ENCODE measurements at places on chromosomes 2 and 18.

- DNase-seq = no peak
Measured at GRCh38 chr2:65061910-65062339, 5.7 kb downstream of the CEP68 start.

DNA sequence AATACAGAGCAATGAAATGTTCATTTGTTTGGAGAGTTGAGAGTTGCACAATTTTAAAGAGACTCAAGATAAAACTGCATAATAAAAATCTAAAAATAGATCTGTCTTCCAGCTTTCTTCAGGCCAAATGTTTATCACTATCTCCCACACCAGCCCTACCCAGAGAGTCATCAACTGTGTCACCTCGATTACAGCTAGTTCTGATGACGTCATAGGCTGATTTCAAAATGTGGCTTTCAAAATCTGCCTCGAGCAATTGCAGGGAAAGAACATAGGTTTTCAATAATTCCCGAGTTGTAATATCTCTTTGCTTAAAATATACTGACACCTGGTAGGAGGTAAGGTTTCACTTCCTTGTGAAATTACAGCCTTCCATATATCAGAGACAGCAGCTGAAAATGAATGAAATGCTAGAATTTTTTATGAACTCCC is 677.6 kb upstream of the ID2 start:
- peak; percentile 86 for DNase-seq

- no peak for DNase-seq
Measured at GRCh38 chr2:237639836-237640220, 12.4 kb downstream of the LRRFIP1 start.

DNA sequence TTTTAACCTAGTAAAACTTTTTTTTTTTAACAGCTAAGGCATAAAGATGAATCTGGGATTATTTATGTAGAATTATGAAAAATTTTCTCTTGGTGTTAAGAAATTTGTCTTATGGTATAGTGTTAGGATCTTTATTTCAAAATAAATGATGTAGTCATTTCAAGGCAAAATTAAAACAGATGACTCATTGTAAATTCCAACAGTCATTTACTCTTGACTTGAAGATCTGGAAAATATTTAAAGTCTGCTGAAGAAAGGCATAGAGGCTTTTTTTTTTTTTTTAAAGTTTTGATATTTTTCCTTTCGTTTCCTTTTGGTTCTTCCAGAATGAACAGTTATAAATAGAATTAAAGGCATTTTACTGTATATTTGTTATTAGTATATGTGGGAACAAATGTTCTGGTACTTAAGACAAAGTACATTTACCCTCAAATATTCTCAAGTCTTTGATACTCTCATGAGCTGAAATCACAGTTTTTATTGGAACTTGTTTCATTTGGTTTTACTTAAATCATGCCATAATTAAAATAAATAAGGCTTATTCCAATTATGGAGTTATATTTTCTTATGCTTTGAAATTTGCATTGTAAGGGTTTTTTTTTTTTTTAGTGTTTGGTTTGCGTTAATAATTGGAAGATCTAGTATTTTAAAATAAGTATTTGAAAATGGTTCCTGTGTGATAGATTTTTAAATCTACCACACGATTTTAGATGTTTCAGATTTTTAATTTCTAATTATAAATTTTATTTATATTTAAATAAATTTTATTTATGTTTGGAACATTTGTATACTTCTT is 29.9 kb downstream of the GLS start:
- DNase-seq = no peak

DNA sequence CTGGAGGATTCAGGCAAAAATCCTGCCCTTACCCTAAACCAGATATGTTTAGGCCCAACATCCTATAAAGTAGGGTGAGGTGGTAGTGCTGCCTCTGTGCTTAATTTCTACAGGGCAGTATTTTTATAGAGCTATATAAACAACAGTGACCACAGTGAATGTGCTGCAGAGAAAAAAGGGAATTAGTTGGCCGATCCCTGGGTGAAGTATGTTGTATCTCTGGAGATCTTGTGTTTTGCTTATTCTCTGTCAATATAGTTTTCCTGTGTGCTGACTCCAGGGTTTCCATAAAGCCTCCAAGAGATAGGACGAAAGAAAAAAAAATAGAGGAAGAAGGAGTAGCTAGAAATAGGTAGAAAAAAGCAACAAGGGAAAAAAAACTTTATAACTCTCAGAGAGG is 88.9 kb upstream of the THOC1 start:
- no peak for DNase-seq

- no peak for DNase-seq
Measured at GRCh38 chr2:235295831-235296230, 198.0 kb upstream of the AGAP1 start.

DNA sequence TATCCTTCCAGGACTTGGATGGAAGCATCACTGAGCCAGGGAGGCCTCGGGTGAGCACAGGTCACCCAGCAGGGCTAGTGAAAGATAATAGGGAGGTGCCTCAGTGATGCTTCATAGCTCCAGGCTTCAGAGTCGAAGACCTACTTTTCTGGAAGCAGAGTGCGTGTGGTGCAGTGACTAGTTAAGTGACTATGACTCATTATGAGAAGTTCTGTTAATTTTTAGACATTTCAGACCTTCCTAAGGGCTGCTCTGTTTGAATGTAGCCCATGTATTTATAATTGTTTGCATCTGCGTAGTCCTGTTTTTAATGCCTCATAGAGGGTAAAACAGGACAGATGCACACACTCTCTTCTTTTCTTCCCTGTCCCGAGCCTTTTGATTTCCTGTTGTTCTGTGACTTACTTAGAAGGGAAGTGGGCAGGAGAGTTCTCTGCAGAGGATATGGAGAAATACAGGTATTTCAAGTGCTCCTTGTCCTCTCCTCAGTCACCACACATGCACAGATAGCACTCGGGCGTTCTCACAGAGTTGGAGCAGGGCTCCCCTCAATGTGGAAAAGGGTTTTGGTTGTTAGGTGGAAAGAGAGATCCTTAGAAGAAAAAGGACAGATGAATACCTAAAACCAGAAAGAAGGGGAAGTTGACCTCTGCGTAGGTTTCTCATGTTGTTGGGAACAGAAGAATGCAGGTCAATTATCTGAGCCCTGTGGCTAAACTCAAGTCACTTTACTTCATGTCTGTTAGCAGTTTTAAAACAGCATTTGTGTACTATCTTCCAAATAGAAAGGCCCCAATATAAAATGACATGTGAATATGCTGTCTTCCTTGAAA is 34.7 kb downstream of the RALB start:
- DNase-seq = peak; percentile 74

DNA sequence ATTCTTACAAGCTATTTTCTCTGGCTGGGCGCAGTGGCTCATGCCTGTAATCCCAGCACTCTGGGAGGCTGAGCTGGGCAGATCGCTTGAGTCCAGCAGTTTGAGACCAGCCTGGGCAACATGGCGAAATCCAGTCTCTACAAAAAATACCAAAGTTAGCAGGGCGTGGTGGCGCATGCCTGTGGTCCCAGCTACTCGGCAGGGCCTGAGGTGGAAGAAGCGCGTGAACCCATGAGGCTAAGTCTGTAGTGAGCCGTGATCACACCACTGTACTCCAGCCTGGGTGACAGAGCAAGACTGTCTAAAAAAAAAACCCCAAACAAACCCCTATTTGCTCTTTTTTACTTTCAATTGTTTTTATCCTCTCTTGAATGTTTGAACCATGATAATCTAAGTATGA is 37.0 kb downstream of the PPP4R1 start:
- DNase-seq = no peak

GRCh38 chr2:143279672-143280071 is 150.5 kb downstream of the ARHGAP15 start:
- no peak for DNase-seq

- DNase-seq = no peak
Measured at GRCh38 chr18:79107886-79108285, 38.7 kb downstream of the ATP9B start.

Measured in AG08396 (cell line).